ENCODE measurements at places on chromosomes 2 and 18. TPM values are rescaled to one million over a fixed set of nuclear protein-coding genes. Genes with fewer than 3 reads are reported as not detected.

TLX2 gene
- not detected for polyA plus RNA-seq

SMYD1 gene
- not detected for polyA plus RNA-seq

ANKRD53 gene
- not detected for polyA plus RNA-seq

SERPINB7 gene
- polyA plus RNA-seq: not detected

MAP2 gene
- polyA plus RNA-seq: 87.1 TPM

ZC3H8 gene
- polyA plus RNA-seq: 50.0 TPM

CTNNA2 gene
- polyA plus RNA-seq: 26.9 TPM

SOWAHC gene
- 0.74 TPM for polyA plus RNA-seq

ABCG5 gene
- polyA plus RNA-seq: 0.48 TPM

CRYGC gene
- polyA plus RNA-seq: not detected

CPS1 gene
- 2.2 TPM for polyA plus RNA-seq

DSEL gene
- 1.7 TPM for polyA plus RNA-seq

IL1RL2 gene
- polyA plus RNA-seq: 1.1 TPM

ACAA2 gene
- polyA plus RNA-seq: 12.0 TPM

ANKRD29 gene
- polyA plus RNA-seq: 27.0 TPM

AGPS gene
- 10.0 TPM for polyA plus RNA-seq

HRH4 gene
- polyA plus RNA-seq: not detected

GAL3ST2 gene
- not detected for polyA plus RNA-seq

UCN gene
- polyA plus RNA-seq: 0.43 TPM

FIGN gene
- polyA plus RNA-seq: 11.4 TPM

SERPINB13 gene
- polyA plus RNA-seq: not detected

NYAP2 gene
- polyA plus RNA-seq: 0.43 TPM

ITGAV gene
- polyA plus RNA-seq: 234 TPM

CCDC74B gene
- 0.92 TPM for polyA plus RNA-seq

SPATA3 gene
- polyA plus RNA-seq: not detected

CROCC2 gene
- not detected for polyA plus RNA-seq

SLC19A3 gene
- not detected for polyA plus RNA-seq

DYSF gene
- not detected for polyA plus RNA-seq

OSR1 gene
- not detected for polyA plus RNA-seq

REG1B gene
- polyA plus RNA-seq: not detected

PNKD gene
- 64.9 TPM for polyA plus RNA-seq

MOGAT1 gene
- polyA plus RNA-seq: not detected

ASTL gene
- polyA plus RNA-seq: not detected

ANKRD62 gene
- not detected for polyA plus RNA-seq

TMEM198 gene
- 0.97 TPM for polyA plus RNA-seq

HOXD13 gene
- polyA plus RNA-seq: not detected
